ENCODE measurements at places on chromosomes 11 and 22.
A peak's percentile ranks its signal among the peaks of the same experiment; 100 is the strongest.

DNA sequence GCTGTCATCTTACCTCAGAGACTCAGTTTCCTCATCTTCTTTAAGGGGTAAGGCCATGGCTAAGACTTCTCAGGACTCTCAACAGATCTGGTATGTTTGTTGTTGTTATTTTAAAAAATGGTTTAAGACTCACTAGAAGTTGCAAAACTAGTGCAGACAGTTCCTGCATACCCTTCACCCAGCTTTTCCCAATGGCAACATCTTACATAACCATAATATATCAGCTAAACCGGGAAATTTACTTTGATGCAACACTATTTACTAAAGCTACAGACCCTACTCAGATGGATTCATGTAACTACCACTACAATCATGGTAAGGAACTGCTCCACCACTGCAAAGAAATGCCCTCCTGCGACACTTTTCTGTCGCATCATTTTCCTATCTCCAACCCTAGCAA, 20.4 kb downstream of the LGR4 start:
- H3K27ac ChIP-seq, result no peak overlapping the region
- H3K27me3 ChIP-seq, result no peaks in the 10 kb centered on the region
- H3K36me3 ChIP-seq, result no peaks in the 10 kb centered on the region
- H3K4me3 ChIP-seq, result no peak overlapping the region
- DNase-seq, result no peak

DNA sequence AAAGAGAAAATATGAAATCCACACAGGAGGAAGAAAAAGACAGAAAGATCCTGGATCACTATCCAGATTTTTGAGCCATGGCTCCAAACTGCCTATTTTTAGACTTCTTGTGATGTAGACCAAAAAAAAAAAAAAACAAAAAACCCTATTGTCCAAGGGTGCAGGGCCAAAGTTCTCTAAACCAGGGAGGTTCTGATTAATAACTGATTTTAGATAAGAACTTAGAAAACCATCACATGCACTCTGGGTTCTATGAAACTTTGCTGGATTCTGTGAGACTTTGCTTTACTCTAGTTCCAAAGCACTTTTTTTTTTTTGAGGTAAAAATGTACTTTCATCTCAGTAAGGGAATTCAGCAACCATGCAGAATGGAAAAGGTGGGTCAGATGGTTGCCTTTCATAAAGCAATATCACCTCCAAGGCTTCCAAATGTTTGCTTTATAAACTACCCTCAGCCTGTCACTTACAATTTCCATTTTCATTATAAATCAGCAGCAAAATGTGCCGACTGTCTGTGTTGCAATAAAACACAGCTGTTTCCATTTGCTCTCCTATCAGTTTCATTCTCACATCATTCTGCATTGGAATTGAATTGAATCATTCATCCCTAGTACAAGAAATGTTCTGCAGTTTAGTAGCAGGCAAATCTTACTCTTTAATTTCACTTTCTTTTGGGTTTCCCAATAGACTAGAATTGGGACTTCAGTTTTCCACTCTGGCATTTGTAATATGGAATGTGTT, 1584.3 kb upstream of the RAG2 start:
- no peak for DNase-seq
- H3K4me1 ChIP-seq, result no peaks in the 10 kb centered on the region
- H3K4me3 ChIP-seq, result no peak overlapping the region

GRCh38 chr11:14364322-14364721, 5.3 kb upstream of the RRAS2 start:
- H3K4me1 ChIP-seq, result peaks cover 4% of the 10 kb centered on the region
- no peak overlapping the region for H3K4me3 ChIP-seq
- H3K36me3 ChIP-seq, result no peaks in the 10 kb centered on the region
- DNase-seq, result no peak

DNA sequence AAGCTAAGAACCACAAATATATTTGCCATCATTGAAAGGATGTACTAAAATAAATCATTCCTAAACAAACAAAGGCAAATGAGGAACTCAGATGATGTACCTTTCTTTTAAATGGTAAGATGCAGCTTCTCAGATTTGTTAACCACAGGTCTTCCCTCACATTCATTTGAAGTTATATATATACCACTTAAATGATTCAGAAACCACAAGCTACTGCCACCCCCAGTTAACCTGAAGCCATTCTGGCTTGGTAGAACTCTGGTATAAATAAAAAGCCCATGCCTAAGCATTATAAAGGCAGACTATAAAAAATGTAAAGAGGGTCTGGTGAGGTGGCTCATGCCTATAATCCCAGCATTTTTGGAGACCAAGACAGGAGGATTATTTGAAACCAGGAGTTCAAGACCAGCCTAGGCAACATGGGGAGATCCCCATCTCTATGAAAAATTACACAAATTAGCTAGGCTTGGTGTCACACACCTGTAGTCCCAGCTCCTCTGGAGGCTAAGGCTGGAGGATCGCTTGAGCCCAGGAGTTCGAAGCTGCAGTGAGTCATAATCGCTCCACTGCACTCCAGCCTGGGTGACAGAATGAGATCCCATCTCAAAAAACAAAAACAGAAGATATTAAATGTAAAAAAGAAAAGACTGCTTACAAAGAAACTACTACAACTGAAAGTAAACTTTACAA, 1185.3 kb downstream of the JRKL start:
- no peaks in the 10 kb centered on the region for H3K4me1 ChIP-seq
- no peaks in the 10 kb centered on the region for H3K36me3 ChIP-seq
- no peaks in the 10 kb centered on the region for H3K27me3 ChIP-seq
- no peak overlapping the region for H3K27ac ChIP-seq
- no peak for DNase-seq

GRCh38 chr11:13290221-13290980, 12.8 kb downstream of the BMAL1 start:
- H3K27me3 ChIP-seq, result no peaks in the 10 kb centered on the region
- H3K4me3 ChIP-seq, result no peak overlapping the region
- no peaks in the 10 kb centered on the region for H3K36me3 ChIP-seq
- DNase-seq, result no peak
- H3K27ac ChIP-seq, result no peak overlapping the region
- H3K4me1 ChIP-seq, result peaks cover 3% of the 10 kb centered on the region

DNA sequence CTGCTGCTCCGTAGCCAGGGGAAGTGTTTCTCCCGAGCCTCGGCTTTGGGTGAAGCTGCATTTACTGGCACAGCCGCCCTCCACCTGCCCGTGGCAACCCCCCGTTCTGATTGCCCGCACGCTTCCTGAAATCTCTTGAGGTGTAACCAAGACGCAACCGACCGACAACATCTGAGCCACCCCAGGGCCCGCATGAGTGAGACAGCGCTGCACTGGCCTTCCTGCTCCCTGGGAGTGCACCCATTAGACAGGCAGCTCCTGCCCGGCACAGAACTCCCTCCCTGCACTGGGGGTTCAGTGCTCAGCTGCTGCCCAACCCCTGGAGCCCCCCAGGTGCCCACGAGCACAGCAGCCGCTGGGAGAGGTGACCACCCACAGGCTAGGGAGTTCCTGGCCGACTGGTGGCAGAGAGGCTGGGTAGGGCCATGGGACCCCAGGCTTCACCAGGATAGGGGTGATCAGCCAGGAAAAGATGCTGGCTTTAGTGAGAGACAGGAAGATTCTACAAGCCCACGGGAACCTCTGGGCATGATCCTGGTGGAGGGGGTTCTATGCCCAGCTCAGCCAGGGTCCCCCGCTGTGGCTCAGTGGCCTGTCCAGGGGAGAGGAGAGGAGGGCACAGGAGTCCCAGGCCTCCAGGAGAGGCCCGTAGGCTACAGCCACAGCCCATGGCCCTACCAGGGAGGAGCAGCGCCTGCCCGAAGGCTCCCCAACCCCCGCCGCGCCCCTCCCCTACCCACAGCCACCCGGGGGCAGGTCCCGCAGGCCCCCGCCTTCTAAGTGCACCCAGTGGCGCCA, 14.6 kb downstream of the PLXNB2 start:
- peak overlapping the region; percentile 58 for H3K4me3 ChIP-seq
- H3K27me3 ChIP-seq, result no peaks in the 10 kb centered on the region

DNA sequence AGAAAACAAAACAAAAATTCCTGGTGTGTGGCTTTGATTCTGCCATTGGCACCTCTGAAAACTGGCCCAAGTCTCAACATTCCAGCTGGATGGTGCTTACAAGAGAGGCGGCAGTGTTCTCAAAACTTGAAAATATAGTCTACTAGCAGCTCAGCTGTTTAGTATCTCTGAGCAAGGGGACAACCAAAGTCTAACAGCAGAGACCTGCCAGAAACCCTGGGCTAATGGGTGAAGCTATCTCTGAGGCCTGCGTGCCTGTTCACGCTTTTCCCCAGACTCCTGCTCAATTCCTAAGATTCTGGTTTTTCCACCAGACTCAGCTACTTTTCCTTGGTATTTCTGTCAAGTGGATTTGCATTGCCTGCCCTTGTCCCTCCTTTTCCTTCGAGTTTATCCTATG, 17.9 kb downstream of the TMEM218 start:
- H3K36me3 ChIP-seq, result peaks cover 36% of the 10 kb centered on the region
- H3K4me1 ChIP-seq, result no peaks in the 10 kb centered on the region
- H3K27me3 ChIP-seq, result no peaks in the 10 kb centered on the region
- no peak overlapping the region for H3K4me3 ChIP-seq
- no peak overlapping the region for H3K27ac ChIP-seq
- no peak for DNase-seq

DNA sequence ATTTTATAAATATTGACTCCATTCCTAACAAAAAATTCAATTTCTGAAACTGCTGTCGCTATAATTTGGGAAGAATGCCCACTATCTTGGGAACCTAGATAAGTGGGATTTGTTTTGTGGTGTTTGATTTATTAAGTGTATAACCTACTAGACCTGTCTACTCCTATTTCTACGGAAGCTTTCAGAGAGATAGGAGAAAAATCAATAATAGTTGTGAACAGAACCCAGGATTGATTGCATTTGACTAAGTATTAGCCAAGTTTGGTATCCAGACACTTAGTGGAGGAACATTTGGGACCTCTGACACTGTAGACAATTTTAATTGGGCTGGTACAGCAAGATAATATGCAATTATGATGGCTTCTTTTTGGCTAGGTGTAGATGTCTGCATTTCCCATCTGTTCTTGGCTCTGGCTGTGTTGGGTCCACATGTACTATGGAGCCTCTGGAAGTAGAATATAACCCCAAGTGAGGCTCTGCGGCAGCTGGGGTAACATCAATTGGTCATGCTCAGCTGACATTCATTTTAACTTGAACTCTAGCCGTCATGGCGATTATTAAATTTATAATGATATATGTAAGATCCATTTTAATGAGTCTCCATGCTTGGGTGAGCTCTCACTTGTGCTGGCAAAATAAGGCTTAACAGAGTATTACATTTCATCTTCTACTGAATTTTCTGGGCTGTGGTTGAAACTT, 111.5 kb upstream of the E2F8 start:
- H3K27ac ChIP-seq, result no peak overlapping the region
- H3K4me3 ChIP-seq, result no peak overlapping the region
- H3K27me3 ChIP-seq, result no peaks in the 10 kb centered on the region
- no peaks in the 10 kb centered on the region for H3K4me1 ChIP-seq
- no peaks in the 10 kb centered on the region for H3K36me3 ChIP-seq

GRCh38 chr11:126419801-126420697, 64.6 kb downstream of the ST3GAL4 start:
- no peaks in the 10 kb centered on the region for H3K27me3 ChIP-seq
- peaks cover 22% of the 10 kb centered on the region for H3K4me1 ChIP-seq
- H3K4me3 ChIP-seq, result no peak overlapping the region
- no peak for DNase-seq
- no peaks in the 10 kb centered on the region for H3K36me3 ChIP-seq
- H3K27ac ChIP-seq, result peak overlapping the region; percentile 32

- DNase-seq, result no peak
- H3K4me3 ChIP-seq, result no peak overlapping the region
Measured at GRCh38 chr11:72430741-72431570, 3.4 kb downstream of the CLPB start.

DNA sequence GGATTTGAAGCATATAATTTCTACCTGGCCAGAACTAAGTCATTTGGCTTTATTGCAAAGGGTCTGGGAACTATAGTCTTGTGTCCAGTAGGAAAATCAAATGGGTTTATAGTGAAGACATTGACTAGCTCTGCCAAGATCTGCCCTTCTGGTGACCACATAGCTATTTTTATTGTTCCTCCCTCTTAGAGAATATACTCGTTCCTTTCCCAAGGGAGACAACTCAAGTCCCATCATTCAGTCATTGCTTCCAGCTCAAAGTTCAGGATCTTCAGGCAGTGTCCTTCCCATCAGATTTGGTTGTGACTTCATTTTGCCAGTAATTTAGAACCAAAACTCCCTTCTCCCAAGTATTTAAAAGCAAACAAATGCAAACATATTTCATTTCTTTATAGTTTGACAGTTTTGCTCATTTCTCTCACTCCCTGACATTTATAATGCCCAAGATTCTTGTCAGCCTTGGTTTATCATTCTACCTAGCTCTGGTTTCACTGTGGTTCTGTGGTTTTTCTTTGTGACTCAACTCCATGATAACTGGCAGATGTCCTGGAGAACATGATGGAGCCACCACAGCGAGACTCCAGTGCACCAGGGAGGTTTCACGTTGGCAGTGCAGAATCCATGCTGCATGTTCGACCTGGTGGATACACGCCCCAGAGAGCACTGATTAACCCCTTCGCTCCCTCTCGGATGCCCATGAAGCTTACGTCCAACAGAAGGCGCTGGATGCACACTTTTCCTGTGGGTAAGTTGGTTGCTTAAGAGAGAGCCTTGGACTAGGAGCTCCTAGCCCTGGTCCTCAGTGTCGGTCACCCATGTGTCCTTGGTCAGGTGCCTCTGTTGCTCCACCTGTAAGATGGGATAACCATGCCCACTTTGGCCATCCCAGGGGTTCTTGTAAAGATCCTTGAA, 64.9 kb downstream of the DEPDC5 start:
- H3K27me3 ChIP-seq, result no peaks in the 10 kb centered on the region
- H3K4me1 ChIP-seq, result no peaks in the 10 kb centered on the region
- peaks cover 100% of the 10 kb centered on the region for H3K36me3 ChIP-seq

- H3K27me3 ChIP-seq, result no peaks in the 10 kb centered on the region
- H3K27ac ChIP-seq, result no peak overlapping the region
- no peak for DNase-seq
- H3K4me1 ChIP-seq, result peaks cover 10% of the 10 kb centered on the region
- H3K4me3 ChIP-seq, result no peak overlapping the region
Measured at GRCh38 chr11:126378763-126379162, 23.3 kb downstream of the ST3GAL4 start.

DNA sequence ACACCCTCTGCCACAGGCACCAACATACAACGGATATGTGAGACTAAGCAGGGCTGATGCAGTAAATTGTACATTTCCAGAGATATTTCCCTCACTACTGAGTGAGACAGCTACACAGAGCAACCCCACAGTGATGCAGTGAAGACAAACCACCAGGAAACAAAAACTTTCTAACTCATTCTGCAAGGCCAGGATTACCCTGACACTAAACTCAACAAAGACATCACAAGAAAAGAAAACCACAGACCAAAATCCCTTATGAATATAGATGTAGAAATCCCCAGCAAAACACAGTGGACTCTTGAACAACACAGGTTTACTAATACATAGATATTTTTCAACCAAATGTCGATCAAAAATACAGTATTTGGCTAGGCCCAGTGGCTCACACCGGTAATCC, 1.5 kb upstream of the SLC7A4 start:
- peaks cover 29% of the 10 kb centered on the region for H3K4me1 ChIP-seq
- no peak overlapping the region for H3K27ac ChIP-seq
- H3K36me3 ChIP-seq, result no peaks in the 10 kb centered on the region
- no peak for DNase-seq
- no peaks in the 10 kb centered on the region for H3K27me3 ChIP-seq

GRCh38 chr22:17824457-17824856, 50.2 kb upstream of the BID start:
- peaks cover 3% of the 10 kb centered on the region for H3K4me1 ChIP-seq
- no peak for DNase-seq
- no peaks in the 10 kb centered on the region for H3K36me3 ChIP-seq
- no peaks in the 10 kb centered on the region for H3K27me3 ChIP-seq

- no peak overlapping the region for H3K4me3 ChIP-seq
- DNase-seq, result no peak
- H3K27ac ChIP-seq, result no peak overlapping the region
Measured at GRCh38 chr11:134196756-134197155, 27.0 kb downstream of the NCAPD3 start.

- H3K36me3 ChIP-seq, result peaks cover 78% of the 10 kb centered on the region
Measured at GRCh38 chr22:46156031-46156430, 5.7 kb downstream of the PPARA start.
